ENCODE measurements at places on chromosomes 2 and 18.

GRCh38 chr2:168404764-168405163, 51.3 kb upstream of the CERS6 start:
- DNase-seq, result peak; percentile 10

DNA sequence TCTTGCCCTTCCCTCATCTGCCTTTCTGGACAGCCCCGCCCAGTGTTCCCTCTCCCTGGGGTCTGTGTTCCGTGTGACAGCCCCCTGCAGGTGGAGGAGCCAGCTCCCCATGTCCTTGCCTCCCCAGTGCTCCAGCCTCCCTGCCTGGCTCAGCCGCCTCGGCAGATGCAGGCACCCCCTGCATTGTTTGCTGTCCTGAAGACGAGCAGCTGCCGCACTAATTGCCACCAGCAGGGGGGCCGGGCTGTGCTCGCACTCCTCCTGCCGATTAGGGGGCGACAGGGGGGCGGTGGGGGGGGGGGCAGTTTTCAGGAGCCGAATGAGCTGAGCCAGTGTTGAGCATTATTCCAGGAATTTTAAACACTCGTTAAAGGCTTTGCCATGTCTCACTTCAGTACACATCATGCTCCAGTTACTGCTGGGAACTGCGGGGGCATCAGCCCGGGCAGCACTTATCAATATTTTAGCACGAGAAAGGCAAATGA, 23.3 kb downstream of the SIX3 start:
- no peak for DNase-seq

DNA sequence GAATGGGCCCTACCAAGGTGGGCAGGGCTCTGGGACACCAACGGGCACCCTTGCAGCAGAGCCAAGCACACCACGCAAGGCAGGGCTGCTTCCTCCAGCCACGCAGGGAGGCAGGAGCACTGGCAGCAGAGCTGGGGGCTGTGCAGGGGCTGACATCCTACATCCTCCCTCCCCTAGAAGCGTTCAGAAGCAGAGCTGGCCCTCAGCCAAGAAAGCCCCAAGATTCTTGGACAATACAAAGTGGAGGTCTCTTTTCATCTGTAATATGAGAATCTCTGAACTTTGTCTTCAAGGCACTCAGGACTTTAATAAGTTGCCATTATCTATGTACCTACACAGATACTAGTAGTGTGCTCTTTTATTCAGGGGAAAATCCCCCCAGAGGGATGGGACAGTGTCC, 128.1 kb upstream of the AGAP1 start:
- DNase-seq, result no peak

DNA sequence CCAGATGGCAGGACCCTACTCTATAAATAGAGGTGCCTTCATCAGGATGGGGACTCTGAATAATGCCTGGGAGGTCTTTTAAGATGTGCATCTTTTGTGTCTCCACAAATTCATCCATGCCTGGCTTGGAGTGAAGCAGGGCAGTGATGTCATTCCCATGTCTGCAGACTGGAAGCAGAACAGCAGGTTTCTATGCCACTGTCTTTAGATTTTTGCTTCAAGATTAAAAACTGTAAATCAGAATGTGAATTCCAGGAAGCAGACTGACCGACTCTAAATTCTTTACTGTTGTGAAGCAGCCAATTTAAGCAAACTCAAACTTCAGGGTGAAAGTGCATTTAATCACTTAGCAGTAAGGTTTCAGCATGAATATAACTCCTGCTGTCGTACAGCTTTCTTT, 159.3 kb downstream of the SCG2 start:
- DNase-seq, result no peak

GRCh38 chr18:78607221-78607620, 372.4 kb upstream of the SALL3 start:
- DNase-seq, result no peak

GRCh38 chr2:126616606-126617069, 39.3 kb upstream of the GYPC start:
- DNase-seq, result no peak

DNA sequence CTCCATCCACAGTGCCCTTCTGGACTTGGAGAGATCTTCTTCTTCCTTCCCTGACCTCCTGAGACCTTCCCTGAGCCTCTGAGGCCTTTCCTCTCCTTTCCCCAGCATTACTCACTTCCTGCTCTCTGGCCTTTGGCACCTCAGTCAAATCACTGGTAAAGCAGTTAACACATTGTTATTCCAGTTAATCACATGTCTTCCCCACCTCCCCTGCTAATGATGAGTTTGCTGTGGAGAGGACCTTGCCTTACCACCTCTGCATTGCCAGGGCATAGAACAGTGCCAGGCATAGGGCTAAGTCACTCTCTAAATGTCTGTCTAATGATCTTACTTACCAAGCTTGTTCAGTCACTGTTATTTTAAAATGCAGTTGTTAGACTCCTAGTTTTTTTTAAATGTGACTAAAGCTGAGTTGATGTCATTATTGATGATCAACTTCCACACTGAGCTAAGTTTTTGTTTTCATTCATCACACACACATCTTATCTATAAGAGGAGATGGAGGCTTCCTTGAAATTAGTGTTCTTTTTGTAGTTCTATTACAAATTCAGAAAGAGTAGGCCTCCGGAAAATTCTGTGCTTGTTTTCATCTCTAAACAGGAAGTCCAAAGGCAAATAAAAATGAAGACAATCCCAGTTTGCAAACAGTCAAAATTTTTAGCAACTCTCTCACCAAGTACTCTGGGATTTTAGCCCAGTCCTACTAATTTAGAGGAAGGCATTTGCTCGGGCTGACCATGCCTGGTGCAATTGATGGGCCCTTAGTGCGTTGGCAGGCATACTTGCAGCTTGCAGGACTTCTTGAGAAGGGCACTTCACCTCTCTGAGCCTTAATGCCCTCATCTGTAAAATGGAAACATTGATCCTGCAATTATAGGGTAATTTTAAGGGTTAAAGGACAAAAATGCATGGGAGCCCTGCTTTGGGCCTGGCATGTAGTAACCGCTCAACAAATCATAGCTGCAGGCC, 113.7 kb upstream of the SPRED2 start:
- no peak for DNase-seq

- no peak for DNase-seq
Observed at GRCh38 chr18:64311859-64312258, 163.0 kb upstream of the LINC00305 start.

- no peak for DNase-seq
Observed at GRCh38 chr2:222756362-222756831, 84.9 kb downstream of the MOGAT1 start.

GRCh38 chr2:20225294-20226151, 593 bp upstream of the SDC1 start:
- DNase-seq, result peak; percentile 65

DNA sequence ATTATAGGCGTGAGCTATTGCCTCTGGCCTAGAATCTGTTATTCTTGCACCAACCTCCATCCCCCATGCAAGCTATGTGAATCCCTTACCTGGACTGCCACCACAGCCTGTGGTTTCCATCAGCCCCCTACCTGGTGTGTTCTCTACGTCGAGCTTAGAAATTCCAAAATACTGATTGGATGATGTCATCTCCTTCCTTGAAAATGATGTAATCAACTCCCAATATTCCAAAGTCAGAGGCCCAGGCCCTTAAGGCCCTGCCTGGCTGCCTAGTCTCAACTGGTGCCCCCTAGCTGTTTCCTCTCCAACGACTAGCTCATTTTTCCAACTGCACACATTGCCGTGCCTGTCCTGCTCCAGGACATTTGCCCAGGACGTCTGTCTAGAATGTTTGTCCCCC, 41.3 kb upstream of the GBX2 start:
- DNase-seq, result no peak

DNA sequence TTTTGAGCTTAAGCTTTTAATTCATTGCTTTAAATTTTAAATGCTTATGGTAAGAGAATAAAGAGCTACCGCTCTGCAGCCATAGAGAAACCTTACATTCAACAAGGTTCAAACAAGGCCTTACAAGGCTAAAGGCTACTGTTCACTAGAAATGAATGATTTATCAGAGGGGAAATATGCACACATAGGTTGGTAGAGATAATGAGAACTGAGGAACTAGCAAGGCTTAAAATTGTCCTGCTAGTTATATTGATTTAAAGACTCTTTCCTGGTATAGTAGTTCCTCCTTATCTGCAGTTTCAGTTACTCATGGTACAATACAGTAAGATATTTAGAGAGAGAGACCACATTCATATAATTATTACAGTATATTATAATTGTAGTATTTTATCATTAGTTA, 193.4 kb downstream of the WDR7 start:
- DNase-seq, result no peak

DNA sequence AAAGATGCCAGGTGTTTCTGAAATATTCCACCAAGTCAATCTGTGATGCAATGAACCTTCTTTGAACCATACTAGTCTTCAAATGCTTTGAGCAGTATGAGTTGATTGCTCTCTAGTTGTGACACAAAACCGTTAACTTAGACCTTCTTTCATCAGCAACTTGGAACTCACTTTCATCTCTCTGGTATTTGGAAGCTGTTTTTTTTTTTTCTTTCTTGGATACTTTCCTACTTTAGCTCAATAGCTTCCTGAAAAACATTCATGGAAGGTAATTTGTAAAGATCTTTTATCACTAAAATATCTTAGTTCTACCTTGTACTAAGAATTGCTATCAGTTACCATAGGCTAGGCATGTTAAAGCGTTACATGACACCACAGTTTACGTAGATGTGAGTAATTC, 1071.9 kb upstream of the CHAC2 start:
- no peak for DNase-seq

DNA sequence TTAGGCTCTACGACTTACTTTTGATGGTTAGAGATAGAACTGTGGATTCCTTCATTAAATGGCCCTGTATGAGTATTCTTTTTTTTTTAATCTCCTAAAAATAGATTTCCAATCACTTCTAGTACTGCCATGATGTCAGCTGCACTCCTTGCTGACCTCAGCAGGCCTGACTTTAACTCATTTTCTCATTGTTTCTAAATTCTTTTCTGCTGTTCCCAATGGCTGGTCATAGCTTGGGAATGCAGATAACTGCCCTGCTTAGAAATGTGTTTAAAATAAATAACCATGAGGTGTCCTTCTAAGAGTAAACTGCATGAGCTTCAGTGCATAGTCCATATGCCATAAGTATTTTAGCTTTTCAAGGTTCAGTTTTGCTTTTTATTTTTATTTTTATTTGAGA, 15.7 kb downstream of the CCDC85A start:
- no peak for DNase-seq

- DNase-seq, result no peak
Observed at GRCh38 chr2:98868548-98869271, 67.3 kb downstream of the CRACDL start.

GRCh38 chr18:44742718-44743311, 62.1 kb downstream of the SETBP1 start:
- DNase-seq, result peak; percentile 84

GRCh38 chr2:12844511-12844910, 127.8 kb downstream of the TRIB2 start:
- no peak for DNase-seq

- no peak for DNase-seq
Observed at GRCh38 chr2:223973606-223974005, 16.3 kb downstream of the MRPL44 start.

DNA sequence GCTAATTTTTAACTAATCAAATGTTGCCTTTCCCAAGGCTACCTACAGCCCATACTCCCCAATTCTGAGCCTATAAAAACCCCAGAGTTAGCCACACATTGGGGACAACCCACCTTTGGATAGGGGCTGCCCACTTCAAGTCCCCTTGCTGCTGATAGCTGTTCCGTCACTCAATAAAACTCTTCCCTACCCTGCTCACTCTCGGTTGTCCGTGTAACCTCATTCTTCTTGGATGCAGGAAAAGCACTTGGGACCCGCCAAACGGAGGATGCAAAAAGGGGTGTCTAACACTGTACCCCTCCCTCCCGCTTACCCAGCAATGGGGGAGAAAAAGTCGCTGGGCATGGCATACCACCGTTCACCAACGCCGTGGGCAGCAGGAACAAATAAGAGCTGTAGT, 12.2 kb downstream of the IWS1 start:
- DNase-seq, result no peak

DNA sequence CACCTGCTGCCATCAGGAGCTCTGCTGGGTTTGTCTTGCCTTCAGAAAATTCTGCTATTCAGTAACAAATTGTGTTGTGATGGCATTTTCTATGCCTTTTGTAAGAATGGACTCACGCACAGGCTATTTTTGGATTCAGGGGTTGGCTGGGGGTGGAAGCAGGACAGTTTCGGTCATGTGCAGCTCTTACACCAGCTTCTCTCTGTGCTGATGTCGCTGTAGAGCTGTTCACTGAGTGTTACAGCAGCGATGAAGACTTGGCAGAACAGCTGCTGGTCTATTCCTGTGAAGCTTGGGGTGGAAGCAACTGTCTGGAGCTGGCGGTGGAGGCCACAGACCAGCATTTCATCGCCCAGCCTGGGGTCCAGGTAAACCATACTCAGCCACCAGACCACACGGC, 49.2 kb downstream of the TRPM8 start:
- no peak for DNase-seq

- DNase-seq, result no peak
Observed at GRCh38 chr2:48248251-48248933, 281.6 kb upstream of the STON1 start.

- no peak for DNase-seq
Observed at GRCh38 chr2:8623576-8623957, 58.3 kb upstream of the ID2 start.

DNA sequence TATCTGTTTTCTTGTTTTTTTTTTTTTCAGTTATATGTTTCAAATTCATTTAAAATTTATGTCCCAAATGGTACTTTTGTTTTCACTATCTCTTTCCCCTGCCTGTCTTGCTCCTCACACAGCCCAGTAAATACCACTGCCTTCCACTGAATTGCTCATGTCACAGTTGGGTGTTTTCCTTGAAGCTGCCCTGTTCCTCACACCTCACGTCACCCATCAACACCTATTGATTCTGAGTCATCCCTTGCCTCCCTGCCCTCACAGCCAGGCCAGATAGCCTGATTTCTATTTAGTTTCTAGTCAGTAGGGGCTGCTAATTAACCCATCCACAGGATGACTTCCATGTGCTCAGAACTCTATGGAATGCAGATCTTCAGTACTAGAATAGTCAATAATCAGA, 25.3 kb downstream of the FSHR start:
- DNase-seq, result peak; percentile 14

DNA sequence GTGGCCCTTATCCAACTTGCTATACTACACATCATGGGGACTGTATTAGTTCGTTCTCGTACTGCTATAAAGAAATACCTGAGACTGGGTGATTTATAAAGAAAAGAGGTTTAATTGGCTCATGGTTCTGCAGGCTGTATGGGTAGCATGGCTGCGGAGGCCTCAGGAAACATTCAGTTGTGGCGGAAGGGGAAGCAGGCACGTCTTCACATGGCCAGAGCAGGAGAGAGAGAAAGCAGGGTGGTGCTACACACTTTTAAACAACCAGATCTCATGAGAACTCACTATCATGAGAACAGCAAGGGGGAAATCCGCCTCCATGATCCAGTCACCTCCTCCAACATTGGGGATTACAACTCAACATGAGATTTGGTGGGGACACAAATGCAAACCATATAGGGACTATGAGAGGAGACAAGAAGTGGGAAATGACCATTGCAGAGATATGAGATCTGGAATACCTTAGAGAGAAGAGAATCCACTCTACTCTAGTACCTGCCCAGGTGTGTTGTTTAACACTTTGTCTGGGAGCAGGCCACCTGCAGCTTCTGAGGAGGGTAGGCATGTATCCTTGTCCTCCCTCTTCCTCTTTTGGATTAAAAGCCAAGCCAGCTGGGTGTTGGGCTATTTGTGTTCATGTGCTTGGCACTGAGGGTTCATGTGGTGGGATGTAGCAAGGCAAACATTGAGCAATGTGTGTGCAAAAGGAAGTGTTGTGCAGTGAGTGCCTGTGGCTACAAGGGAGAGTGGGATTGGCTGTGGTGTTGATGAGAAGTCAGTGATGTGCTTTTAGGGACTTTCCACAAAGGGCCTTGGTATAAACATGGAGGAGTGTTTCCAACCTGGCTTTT, 22.8 kb downstream of the TTLL4 start:
- peak; percentile 30 for DNase-seq
